Colonic mucosa (tissue), 4 donors: ENCODE measurements at places on chromosomes 7 and 10.

GRCh38 chr7:125020801-125021200 lies 91.2 kb upstream of the POT1 start:
- no peak for DNase-seq

- DNase-seq, result no peak
These were observed 77.7 kb downstream of the ICA1 start for GRCh38 chr7:8184221-8184620.

GRCh38 chr7:158278745-158279320 lies 308.8 kb downstream of the PTPRN2 start:
- no peak for DNase-seq

DNA sequence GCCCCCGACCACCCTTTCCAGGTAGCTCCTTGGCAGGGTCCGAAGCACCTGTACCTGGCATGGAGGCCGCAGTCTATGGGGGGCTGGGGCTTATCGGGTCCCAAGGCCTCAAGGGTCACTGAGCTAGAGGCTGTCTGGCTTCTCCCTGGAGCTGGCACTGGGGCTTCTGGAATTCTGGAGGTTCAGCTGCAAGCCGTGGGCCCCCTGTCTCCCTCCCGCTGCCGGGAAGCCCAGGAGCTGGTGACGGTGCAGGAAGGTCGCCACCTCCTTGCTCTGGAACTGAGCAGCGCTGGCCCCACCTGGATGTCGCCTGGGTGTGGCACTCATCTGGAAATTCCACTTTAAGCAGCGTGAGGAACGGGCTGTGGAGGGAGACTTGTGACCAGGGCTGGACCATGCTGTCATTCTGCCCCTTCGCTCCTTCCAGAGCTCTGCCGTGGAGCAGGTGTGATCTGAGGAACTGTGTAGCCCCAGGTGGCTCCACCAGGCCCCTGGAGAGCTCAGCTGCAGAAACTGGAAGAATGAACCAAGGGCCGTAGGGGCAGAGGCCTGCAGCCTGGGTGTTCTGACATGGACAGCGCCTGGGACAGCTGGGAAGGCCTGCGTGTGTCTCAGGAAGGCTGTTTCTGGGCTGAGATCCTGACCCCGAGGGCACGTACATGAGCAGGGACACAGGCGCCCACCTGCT lies 129.7 kb upstream of the PPP2R2D start:
- no peak for DNase-seq

- DNase-seq, result no peak
These were observed 450.7 kb downstream of the HTR7 start for GRCh38 chr10:90407131-90407530.

GRCh38 chr10:80260295-80261243 lies 28.9 kb downstream of the MAT1A start:
- peak; percentile 34 for DNase-seq

DNA sequence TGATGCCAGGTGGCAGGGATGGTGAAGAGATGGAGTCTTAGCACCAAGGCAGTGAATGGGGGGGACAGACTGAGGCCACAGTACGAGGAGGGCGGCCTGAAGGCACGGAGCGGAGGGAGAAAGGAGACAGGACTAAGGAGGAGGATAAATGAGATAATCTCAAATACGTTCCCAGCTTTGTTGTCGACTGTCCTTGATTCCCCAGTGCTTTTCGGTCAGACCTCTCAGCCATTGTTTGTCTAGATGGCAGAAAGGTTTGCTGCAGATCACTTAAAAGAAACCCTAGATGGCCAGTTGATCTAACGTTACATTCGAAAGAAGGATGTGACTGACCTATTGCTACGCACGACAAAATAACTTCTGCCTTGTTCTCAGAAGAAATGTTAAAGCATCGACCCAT lies 479.0 kb downstream of the GATA3 start:
- DNase-seq, result no peak

DNA sequence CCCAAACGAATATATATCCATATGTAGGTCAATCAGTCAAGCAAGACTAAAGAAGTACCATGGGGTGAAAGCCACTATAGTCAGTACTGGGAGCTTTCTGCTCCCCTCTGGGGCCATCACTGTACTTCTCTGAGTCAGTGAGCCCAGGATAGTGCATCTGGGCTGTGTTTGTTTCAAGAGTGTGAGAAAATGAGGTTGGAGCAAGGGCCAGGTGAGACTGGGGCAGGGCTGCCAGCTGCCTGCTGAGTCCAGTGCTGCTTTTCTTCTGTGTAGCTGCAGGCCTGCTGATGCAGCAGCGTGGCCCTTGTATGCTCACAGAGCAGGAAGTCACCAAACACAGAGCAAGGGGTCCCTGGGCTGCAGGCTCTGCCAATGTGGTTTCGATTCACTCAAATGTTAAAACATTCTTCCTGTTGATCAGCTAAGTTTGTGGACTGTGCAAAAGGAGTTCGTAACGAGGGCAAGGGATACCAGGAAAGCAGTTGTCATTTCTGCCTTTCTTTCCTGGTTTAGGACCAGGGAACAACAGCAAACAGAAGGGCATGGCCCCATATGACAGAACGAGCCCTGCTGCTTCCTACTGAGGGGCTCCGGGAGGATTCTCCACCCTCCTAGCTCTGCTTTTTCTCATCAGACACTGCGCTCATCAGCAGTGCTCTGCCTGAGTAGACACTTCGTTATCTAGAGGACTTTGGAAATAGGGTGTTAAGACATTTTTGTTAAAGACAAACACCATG lies 65.4 kb upstream of the TNS3 start:
- no peak for DNase-seq

DNA sequence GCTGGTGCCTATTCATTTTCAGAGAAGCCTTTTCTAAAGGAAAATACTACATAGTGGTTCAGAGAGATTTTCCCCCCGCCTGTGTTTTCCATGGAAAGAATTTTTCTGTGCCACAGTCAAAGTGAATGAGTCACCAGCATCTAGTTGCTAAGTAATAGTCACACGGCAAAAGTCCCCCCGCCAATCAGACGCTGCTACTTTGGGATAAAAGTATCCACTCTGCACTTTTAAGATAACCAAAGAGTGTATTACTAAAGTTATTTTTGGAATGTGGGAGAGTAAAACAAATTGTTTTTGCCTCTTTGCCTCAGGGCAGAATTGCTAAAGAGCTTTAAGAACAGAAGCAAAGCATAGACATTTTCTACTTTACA lies 23.5 kb downstream of the ABLIM1 start:
- no peak for DNase-seq

DNA sequence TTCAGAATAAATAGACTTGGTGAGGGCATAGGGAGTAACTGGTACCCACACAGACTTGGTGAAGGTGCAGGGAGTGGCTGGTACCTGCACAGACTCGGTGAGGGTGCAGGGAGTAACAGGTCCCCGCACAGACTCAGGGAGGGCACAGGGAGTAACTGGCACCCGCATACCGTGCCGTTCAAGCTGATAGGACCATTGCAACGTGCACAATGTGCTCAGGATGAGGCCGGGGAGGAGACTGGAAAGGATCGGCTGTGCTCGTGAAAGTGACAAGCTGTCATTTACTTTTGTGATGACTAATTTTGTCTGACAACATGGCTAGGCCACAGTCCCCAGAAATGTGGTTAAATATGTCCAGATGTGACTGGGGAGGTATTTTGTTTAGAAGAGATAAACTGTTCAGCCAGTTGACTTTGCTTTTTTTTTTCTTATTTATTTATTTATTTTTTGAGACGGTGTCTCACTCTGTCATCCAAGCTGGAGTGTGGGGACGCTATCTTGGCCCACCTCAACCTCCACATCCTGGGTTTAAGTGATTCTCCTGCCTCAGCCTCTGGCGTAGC lies 76.2 kb upstream of the NMT2 start:
- no peak for DNase-seq

GRCh38 chr10:43922335-43923280 lies 273.9 kb upstream of the ZNF32 start:
- DNase-seq, result no peak

DNA sequence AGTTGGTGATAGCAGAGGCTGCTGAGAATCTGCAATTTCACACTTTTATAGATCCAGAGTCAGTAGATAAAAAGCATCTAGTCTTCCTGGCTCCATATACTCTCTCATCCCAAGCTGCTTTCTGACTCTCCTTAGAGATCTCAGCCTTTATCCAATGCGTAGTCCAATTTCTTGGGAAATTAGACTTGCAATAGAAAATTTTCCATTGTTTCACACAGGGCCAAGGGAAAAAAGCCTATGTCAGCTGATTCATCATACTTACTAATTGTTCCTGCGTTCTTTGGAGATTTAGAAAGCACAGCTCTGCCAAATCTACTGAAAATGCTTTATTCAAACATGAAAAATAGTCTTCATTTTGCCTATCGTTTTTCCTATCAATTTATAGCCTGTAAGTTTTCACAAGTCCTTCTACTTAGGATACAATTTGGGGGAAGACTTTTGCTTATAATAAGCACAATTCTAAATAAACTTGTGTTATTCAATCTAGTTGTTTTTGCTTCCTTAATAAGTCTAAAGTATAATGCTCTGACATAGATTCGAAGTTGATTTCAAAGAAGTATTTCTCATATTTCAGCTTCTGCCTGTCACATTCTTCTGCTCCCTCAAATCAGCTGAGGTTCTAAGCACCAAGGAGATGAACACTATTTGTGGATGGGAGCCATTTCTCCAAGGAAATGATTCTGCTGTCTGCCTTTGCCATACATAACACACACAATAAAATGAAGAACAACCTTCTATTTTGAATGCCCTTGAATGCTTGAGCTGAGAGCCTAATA lies 165.4 kb downstream of the ADAM12 start:
- no peak for DNase-seq

GRCh38 chr7:30880941-30881340 lies 30.7 kb upstream of the AQP1 start:
- no peak for DNase-seq

GRCh38 chr10:83806717-83807116 lies 332.6 kb upstream of the GHITM start:
- no peak for DNase-seq

DNA sequence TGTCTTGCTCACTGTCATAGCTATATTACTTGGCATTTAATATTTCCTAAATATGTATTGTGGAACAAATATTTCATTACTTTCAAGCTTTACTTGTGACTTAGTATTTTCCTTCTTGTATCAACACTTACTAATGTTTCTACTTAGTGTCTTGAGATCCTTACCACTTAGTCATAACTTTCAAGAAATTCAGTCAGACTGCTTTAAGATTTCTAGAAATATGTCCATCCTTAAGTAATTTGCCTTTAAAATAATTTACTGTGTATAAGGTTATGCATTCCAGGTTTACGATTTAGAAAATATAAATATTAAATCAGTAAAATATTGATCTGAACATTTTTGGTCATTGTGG lies 87.3 kb upstream of the CSTF2T start:
- DNase-seq, result no peak

DNA sequence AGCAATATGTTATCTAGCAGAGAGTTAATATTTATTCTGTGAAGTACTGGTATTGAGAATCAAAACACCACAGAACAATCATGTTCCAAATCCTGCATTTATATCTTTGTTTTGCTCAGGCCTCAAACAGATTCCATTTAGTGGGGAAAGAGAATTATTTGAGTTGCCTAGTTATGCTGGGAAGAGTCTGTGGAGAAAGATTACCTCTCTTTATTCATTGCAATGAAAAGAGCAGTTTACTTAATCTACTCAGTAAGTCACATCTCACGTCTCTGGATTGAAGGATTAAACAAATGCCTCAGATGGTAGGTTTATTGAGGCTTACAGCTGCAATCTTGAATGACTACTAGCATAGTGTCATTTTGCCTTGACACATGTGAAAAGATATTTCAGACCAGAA lies 76.4 kb downstream of the RUNDC3B start:
- DNase-seq, result no peak

DNA sequence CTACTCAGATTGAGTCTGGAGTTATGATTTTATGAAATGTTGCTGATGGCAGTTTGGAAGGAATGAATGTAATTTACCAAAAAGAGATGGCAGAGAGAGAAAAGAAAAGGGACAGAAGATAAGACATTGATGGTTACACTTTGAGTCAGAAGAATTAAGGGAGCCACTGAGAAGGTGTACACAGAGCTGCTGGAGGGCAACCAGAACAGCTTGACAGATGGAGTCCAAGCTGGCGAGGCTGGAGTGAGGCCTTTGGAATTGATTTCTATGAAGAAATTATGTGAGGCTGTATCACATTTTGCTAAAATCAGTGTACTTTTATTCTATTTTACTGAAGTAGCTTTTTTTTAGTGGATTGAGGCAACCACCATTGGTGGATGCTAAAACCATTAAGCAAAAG lies 740.5 kb downstream of the REEP3 start:
- DNase-seq, result no peak

- DNase-seq, result no peak
These were observed 5.7 kb upstream of the RBM28 start for GRCh38 chr7:128349466-128349825.

DNA sequence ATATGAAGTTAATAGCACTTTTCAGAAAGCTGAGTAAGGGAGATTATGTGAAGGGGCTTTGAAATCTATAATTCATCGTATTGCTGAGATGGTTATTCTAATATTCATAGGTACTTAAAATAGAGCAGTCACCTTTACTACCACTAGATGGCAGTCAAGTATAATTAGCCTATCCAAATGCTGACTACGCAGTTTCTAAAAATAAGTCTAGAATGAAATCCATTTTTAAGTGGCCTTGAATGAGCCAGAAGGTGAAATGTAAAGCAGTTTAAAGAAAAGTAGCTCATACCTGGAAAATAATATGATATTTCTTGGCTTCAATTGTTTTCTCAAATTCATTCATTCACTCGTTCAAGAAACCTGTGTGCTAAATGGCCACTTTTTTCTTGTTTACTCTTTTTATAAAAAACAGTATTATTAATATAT lies 1277.1 kb downstream of the GATA3 start:
- no peak for DNase-seq

GRCh38 chr10:12981570-12981969 lies 19.9 kb downstream of the CCDC3 start:
- DNase-seq, result no peak

DNA sequence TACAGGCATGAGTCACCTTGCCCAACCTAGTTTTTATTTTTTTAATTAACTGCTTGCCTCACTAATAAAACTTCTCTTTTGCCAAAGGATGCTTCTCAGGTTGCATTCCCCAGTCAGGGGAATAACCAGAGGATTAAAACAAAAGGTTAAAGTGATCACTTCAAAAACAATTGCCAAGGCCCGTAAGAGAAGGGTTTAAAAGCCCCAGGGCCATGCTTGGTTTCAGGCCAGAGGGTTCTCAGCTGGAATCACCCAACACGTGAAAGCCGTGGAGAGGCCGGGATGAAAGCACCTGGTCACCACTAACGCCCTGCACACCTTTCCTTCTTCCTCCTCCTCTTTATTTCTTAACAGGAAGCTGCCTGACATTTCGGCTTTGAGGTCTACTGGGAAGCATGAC lies 587.5 kb downstream of the PTPRN2 start:
- no peak for DNase-seq

DNA sequence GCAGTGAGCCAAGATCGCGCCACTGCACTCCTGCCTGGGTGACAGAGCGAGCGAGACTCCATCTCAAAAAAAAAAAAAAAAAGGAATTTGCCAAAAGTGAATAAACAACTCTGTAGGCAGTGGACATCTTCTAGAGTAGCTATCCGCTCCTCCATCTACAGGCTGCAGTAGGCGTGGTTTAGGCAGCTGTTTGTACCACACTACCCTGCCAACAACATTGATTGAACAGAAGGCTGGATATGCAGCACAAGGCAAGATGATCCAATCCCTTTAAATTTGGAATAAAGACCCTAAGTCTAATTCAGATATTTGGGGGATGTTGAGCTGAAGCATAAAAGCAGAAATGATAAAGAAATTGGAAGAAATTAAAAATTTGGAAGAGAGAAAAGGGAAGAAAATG lies 141.6 kb downstream of the TES start:
- no peak for DNase-seq
